Dorsolateral prefrontal cortex (tissue), 122 donors: ENCODE measurements at places on chromosomes 4 and X.

GRCh38 chrX:63652086-63652765 is 132.8 kb downstream of the ARHGEF9 start:
- DNase-seq = no peak

DNA sequence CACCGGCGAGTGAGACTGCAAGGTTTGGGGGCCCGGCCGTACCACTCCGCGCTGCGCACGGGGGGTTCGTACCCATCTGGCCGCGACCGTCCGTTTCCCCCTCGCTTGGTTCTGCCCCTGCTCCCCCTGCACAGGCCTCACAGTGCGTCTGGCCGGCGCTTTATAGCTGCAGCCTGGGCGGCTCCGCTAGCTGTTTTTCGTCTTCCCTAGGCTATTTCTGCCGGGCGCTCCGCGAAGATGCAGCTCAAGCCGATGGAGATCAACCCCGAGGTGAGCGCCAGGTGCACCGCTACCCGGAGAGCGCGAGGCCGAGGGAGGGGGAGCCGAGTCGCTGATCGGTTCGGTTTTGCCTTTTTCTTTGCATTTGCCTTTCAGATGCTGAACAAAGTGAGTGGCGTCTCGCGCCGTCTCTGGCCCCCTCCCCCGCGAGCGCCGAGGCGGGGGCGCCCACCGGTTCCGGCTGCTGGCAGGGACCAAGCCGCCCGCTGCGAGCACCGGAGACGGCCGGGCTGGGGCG is at the start of gene UCHL1:
Gene UCHL1 (plus strand): TSS at position 189 of the 517 bp plus-strand sequence. CDS start 49 bp downstream, at position 238.
- DNase-seq = peak; percentile 93

DNA sequence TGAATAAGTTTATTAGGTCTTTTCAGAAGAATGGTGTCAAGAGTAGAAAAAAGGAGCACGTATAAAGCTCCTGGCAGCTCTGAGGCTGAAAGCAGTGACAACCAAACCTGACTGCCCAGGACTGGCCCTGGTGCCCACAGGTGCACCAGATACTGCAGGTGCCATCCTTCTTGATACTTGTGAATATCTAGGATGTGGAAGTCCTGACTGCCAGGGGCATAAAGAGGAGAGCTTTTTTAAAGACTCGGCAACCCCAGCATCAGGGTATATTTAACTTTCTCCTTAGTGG is 60.7 kb downstream of the TMEM150C start:
- no peak for DNase-seq

DNA sequence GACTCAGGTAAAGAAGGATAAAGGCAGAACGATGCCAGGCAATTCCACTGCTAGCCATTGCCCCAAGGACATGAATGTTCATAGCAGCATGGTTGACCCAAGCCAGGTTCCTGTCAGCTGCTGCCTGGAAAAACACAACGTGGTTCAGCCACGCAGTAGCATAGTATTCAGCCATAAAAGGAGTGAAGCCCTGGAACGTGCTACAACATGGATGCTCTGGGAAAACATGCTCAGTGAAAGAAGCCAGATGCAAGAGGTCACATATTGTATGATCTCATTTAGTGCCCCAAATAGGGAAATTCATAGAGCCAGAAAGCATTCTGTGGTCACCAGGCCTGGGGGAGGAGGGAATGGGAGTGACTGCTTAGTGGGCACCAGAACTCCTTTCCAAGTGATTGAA is 129.8 kb downstream of the GPR143 start:
- DNase-seq = no peak

DNA sequence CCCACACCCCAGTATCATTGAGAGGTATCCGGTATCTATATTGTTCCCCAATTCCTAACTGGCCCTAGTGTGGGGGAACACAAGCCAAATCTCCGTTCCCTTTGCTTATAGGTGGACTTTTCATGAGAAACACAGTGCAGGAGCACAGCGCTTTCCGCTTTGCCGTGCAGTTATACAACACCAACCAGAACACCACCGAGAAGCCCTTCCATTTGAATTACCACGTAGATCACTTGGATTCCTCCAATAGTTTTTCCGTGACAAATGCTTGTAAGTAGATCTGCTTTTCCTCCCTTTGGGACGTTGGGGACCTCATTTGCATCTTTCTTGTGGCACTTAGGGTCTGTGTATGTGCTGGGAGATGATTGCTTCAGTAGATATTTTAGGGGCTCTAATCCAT is 1.6 kb downstream of the GRIA3 start:
- DNase-seq = no peak

- DNase-seq = no peak
Observed at GRCh38 chr4:52202251-52202779, 151.2 kb downstream of the SPATA18 start.

GRCh38 chrX:107537815-107538214 is 88.4 kb downstream of the FRMPD3 start:
- DNase-seq = no peak

DNA sequence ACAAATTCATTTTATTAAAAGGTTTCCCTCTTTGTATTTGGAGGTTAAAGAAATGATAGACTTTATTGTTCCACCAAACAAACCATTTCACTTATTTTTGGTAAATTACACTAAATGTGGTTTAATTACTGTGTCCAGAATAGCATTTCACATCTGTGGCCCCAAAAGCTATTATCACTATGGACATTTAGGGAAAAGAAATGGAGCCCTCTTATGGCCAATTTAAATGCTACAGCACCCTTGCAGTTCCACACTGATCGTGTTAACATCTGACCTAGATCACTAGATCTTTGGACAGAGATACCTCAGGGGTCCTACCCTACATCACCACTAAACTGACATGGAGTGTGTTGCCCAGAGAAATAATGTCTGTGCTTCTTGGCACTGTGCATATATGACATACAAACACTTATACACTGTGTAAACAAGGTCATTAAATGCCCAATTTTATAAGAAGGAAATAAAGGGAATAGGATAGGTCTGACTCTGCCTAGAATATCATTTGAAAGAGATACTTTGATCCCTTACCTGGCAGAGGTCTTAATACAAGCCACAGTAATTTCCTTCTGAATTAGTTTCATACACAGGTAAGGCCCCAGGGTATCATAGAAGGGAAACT is 163.9 kb downstream of the KDR start:
- DNase-seq = no peak

GRCh38 chrX:112997991-112998390 is 157.4 kb upstream of the AMOT start:
- no peak for DNase-seq

DNA sequence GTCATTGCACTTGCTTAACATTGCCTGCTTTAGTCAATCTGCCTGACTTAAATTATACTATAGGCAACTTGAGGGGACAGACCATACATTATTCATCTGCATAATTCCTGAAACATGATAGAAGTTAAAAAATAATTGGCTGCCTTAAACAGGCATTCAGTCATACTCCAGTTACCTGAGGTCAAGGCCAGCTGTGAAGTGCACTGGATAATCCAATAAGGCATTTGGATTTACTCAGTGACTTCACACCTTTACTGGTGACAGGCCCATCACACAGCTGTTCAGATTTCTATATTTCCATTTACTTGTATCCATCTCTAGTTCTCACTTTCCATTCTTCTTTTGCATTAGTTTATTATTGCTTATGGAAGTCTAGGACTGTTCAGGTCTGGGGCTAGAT is 2341.6 kb downstream of the PCDH7 start:
- DNase-seq = no peak

DNA sequence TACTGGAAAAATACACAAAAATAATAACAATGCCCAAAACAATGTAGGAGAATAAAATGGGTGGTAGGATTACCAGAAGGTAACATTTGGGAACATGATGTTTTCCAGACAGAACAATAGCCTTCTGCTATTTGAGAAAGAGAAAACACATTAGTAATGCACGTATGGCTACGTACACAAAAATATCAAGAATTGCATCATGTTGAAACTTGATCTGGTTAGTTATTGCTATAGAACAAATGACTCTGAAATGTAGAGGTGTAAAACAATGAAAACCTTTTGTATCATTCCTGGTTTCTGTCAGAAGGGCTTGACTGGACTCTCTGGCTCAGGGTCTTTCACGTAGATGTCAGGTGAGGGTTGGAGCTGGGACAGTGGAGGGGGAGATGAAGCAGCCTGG is 1040.0 kb downstream of the FAT4 start:
- DNase-seq = no peak

DNA sequence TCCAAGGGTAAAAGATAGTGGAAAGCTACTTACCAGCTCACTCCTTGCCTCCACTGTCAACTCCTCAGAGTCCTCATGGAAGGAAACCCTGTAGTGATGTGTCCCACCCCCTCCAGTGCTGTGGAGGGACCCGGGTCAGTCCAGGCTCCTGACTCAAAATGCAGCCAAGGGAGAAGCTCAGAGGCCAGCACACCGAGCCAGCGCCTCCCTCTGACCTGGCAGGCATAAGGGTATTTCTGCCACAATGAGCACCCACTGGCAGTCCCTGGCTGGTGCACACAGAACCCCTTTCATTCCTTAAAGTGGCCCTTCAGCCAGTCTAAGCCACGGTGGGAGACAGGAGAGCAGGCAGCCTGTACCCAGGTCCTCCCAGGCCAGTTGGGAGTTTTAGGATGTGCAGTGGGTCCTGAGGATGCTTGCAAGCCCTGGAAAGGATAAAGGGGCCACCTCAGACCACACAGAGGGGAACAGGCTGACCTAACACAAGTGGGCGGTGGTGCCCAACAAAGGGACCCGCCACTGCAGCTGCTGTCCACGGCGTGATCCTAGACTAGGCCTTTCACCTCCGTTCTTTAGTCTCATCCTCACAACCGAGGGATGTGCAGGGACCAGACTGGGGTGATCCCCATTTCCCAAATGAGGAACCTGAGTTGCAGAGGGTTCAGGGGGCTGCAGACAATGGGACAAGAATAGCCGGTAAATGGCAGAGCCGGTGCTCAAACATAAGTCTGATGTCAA is 5.7 kb downstream of the JAKMIP1 start:
- no peak for DNase-seq

DNA sequence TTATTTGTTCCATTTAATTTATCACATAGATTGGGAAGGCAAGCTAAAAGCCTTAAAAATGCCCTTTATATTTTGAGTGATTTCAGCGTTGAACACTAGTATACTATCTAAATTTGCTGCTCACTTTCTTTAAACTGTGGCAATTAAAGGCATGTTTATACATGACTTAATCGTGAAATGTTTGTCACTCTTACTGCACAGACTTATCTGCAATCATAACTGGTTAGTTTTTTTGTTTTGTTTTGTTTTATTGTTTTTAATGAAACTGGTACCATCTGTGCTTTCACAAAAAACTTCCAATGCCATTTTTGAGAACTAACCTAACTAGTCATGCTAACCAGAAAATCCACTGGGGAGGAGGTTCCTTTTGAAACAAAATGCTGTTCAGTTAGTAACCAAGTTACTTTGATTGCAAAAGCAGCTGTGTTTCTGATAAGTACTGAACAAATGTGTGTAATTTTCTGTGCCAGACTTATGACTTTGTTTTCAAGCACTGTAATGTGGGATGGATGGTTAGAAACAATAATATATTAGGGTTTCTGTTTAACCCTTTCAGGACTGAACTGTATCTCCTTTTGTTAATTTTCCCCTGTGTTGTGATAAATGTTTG is 56.1 kb downstream of the CCKAR start:
- no peak for DNase-seq

GRCh38 chr4:44235897-44236296 is 212.7 kb downstream of the KCTD8 start:
- DNase-seq = no peak

- no peak for DNase-seq
Observed at GRCh38 chr4:16627999-16628398, 270.4 kb downstream of the LDB2 start.

GRCh38 chrX:141903400-141904155 is at the start of gene MAGEC1:
Gene MAGEC1, plus strand, starts transcription at chrX:141903894. Its CDS starts 1,179 bp downstream, at chrX:141905073.
- DNase-seq = no peak

GRCh38 chr4:7816771-7817170 is 122.9 kb downstream of the AFAP1 start:
- no peak for DNase-seq
